HFF-Myc (cell line): ENCODE measurements at places on chromosomes 3 and 15.

DNA sequence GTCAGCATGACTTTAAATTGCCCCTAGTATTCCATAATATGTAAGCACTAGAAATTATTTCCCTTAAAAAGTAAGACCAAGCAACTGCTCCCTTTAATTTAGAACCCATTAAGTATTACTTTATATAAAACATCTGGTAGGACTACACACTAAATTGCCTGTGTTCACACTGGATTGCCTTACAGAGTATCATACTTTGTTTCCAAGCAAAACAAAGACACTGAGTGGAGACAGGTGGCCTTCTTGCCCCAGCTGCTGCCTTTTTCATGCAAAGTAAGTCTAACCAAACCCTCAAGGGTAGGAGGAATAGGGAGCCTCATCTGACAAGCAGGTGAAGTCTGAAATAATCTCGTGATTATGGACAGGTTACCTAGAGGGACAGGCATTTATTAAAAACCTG lies 87.3 kb downstream of the PEX5L start:
- DNase-seq, result no peak

GRCh38 chr3:81726132-81726531 lies 35.3 kb downstream of the GBE1 start:
- DNase-seq, result no peak

- no peak for DNase-seq
Observed at GRCh38 chr3:62835554-62836236, 39.5 kb downstream of the CADPS start.

DNA sequence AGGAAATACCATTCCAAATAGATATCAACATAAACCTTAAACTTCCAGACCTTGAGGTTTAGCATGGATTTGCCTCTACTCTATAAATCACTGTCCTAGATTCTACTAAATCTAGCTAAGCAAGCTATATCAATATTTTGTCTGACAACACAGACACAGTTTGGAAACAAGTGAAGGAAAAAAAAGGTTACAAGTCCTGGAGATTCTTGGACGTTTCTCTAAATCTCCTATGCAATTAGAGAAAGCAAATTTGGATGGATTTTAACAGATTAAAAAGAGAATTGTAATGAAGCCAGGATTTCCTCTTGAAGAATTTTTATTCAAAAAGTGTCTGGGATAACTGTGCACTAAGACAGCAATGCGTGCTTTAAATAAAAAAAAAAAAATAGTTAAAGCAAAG lies 441.1 kb upstream of the DPH6 start:
- no peak for DNase-seq

DNA sequence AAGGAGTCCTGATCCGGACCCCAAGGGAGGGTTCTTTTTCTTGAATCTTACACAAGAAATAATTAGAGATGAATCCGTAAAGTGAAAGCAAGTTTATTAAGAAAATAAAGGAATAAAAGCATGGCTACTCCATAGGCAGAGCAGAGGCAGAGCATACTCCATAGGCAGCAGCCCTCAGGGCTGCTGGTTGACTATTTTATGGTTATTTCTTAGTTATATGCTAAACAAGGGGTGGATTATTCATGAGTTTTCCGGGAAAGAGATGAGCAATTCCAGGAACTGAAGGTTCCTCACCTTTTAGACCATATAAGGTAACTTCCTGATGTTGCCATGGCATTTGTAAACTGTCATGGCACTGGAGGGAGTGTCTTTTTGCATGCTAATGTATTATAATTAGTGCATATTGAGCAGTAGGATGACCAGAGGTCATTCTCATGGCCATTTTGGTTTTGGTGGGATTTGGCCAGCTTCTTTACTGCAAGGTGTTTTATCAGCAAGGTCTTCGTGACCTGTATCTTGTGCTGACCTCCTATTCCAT lies 42.2 kb downstream of the C3orf38 start:
- DNase-seq, result no peak

- no peak for DNase-seq
Observed at GRCh38 chr15:37368961-37369360, 268.6 kb upstream of the MEIS2 start.

- no peak for DNase-seq
Observed at GRCh38 chr3:177657243-177657642, 460.0 kb upstream of the TBL1XR1 start.

- no peak for DNase-seq
Observed at GRCh38 chr3:16511681-16512434, 1.6 kb downstream of the RFTN1 start.

DNA sequence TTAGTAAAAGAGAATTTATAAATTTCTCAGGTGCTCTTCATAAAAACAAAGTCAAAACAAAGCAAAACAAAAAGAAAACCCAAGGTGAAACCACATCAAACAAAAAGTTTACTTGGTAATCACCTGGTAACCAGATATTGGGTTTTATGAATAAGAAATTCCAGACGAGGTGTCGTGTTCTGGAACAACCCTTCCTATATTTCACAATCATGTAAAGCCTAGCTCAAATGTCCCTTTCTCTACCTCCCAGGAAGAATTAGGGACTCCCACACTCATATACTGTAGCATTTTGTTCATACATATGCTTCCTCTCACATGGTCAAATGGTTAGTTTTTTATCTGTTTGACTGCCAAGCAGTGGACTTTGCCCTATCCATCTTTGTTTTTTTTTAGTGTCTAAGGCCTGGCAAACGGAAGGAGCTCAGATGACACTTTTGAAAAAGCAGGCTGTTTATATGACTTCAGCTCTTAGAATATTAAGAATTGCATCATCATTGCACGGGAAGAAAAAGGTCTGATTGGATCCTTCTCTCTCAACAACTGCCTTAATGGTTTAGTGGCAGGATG lies 326.7 kb upstream of the TBL1XR1 start:
- no peak for DNase-seq
